ENCODE measurements at places on chromosomes 16 and 17.

DNA sequence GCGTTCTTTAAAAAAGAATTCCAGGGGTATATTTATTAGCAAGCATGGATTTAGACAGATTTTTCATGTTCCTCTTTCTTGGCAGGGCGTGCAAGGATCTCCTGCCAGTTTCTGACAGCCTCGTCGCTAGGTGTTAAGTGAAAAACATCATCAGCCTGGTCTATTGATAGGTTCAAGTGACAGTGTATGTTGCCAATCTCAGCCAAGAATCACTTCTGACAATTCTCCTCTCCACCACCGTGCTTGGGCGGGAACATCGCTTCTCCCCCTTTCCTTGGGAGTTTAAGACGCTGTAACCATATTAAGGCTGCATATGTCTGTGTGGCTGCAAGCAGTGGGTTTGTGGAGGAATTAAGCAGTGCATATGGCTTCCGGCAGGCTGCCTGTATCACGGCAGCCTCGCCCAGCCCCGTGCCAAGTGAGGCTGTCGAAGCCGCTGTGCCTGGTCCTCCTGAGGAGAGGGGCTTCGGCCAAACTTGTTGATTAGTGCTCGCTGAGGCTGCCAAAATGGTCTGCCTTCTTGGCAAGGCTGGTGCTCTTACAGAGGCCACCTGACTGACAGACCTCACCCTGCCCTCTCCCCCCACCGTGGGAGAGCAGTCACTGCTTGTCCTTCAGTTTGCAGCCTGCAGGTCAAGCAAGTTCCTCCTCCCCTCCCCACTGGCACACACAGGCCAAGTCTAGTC is 132.2 kb upstream of the MPHOSPH6 start:
- no peak for DNase-seq

DNA sequence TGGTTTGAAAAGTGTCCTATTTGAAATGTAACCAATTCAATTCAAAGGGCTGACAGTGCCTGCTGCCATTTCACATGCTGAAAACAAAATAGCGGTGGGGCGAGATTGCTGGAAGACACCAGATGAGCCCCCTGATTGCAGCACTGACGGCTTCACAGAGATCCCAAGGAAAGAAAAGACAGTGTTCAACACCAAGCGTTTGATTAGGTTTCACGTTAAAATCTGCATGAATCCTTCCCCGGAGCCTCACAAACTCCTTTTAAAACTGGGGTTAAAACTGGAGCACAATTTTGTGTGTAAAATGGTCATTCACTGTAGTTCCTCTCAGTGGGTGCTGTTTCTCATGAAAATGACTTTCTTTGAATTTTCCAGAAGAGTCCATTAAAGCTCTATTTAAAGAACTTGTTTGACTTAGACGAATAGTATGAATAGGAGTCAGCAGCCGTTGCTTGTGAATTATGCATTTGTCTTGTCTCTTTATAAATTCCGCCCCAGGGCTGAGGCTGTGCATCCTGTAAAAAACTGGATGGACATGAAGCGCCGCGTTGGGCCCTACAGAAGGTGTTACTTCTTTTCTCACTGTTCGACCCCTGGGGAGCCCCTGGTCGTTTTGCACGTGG is 8.8 kb downstream of the MLYCD start:
- DNase-seq: no peak

- no peak for DNase-seq
Observed at GRCh38 chr16:77885571-77886295, 97.4 kb downstream of the VAT1L start.

GRCh38 chr16:21982108-21982507 is 18.8 kb downstream of the PDZD9 start:
- DNase-seq: no peak
